Fibroblast of skin of back (primary cell): ENCODE measurements at places on chromosomes 7 and 10.

GRCh38 chr10:71247804-71248203 is 35.4 kb downstream of the UNC5B start:
- DNase-seq: no peak

- DNase-seq: no peak
These were observed 34.1 kb downstream of the SH2B2 start for GRCh38 chr7:102320601-102321350.

- DNase-seq: no peak
These were observed 107.0 kb upstream of the PALS2 start for GRCh38 chr7:24466168-24466768.

GRCh38 chr7:21192657-21193056 is 235.2 kb upstream of the SP4 start:
- no peak for DNase-seq

- DNase-seq: no peak
These were observed 84.4 kb downstream of the OTUD1 start for GRCh38 chr10:23523251-23523650.

DNA sequence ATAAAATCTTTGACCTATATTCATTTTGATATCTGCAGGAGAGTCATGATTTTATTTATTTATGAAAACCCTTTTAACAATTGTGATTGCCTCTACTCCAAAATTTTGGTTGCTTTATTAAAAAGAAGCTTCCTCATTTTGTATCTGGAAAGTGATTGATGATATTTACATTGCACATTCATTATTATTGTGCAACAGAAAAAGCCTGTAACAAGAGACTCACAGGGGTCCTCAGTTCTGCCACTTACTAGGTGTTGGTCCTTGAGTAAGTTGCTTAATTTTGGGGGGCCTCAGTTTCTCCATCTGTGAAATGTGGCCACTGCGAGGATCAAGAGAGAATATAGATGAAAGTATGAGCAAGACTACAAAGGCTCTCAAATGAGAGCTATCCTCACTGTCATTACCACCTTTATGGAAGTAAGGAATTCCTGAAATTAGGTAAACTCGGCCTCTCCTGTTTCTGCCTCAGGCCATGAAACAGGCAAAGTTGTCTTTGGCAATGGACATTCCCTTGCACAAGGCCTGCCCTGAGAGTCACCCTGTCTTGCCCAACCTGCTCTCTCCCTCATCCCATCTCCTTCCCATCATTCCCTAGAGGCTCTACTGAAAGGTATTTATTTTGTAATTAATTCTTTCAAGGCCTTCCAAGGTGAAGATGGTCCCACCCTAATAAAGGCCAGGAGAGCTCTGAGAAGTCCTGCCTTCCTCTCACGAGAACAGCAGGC is 66.1 kb upstream of the ABLIM1 start:
- no peak for DNase-seq

DNA sequence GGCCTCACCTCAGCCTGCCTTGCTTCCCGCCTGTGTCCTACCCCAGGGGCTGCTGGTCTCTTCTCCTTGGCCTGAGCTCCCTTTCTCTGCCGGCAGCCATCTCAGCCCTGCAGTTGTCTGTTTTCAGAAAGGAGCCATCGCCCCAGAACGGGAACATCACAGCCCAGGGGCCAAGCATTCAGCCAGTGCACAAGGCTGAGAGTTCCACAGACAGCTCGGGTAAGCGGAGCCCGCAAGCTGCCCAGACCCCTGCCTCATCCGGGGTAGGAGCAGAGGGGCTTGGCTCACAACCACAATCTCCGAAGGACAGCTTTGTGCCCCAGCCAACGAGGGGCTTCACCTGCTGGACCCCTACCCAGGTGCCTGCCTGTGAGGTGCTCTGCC is 5.3 kb upstream of the DEPP1 start:
- DNase-seq: no peak

- DNase-seq: peak; percentile 20
These were observed 46.7 kb downstream of the PKD1L1 start for GRCh38 chr7:47901542-47901941.

DNA sequence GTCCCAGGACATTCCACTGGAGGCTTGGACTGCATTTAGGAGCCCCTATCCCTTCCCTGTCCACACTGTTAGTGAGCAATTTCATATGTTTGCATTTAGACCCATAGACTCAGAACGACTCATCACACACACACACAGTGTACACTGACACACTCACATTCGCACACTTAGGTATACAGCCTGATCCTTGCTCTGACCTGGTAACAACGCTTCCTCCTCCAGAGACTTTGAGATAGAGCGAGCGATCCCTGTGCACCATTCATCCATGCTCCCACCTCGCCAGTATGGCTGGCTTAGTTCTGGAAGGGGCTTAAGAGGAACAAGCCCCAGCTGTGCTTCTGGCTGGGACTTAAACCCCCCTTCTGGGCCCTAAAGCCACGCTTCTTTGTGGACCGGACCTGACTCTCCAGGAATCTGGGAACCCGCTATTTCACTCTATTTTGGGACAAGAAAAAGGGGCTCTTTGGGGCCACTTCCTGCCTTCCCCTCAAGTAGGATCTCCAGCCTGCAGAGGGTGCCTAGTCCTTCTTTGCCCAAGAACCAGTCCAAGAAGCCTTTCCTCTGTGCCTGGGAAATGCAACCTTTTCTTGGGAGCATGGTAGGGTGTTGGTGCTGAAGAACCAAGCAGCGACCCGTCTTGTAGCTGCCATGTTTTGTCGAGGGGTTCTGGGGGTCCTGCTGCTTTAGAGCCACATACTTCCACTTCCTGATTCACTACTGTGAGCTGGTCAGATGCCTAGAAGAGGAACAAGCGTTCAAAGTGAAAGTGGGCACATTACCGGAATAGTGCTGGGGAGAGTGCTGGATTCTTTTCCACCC is 1.1 kb upstream of the HOXA13 start:
- DNase-seq: no peak

DNA sequence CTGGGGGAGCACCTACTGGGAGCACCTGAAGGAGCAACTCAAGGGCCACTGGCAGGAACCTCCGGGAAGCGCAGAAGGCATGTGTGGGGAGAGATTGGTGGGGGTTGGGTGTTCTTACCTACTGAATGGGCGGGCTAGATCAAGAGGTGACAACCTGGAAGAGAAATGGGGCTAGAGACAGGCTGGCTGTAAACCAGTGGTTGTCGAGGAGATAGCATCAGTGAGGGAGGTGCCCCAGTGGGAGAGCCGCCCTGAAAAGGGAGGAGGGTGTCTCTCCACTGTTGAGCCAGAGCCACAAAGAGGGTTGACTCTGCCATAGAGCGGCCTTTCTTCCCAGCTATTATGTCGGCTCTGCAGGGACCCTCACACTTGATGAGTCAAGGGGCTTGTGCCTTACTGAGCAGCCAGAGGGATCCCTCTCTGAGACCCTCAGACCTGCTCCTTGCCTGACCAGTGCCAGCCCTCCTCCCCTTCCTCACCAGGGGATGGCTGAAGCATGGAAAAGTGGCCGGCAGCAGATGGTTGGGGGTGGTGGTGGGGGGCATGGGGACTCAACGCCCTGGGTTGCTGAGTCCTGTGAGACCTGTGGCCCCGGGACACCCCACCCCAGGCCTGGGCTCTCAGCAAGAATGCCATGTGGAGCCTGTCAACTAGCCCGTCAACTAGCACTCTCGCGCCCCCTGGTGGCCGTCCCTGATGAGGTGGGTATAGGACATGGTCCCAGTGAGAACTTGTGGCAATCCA is 36.4 kb upstream of the PURB start:
- DNase-seq: peak; percentile 69

DNA sequence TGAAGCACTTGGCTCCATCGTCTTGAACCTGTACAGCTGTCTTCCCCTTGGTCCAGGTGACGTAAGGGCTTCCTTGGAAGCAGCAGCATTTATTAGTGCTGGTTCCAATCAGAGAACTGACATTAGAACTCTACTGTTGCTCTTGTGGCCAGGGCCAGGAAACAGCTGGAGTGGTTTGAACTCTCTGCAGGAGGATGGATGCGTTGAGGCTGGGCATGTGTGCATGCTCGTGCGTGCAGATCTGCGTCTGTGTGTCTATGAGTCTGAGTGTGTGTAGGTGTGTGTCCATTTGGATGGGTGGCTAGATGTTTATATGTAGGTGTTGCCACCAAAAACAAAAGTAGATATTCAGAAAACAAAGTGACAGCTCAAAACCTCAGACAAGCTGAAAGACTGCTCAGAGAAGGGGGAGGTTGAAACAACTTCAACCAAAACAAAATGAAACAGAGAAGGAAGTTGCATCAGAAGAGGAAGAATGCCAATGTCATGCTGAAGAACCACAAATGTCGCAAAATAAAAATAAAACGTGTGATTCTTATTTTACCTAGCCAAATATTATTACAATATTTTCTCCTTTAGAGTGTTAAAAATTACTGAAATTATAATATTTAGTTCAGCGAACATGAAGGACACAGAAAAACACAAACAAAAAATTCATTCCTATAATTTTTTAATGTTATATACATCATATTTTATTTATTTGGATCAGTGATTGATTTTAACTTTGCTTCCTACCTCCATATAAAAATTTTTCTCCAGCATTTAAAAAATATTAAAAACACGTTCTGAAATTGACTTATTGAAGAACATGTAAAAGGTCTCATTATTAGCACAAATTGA is 96.1 kb upstream of the MKLN1 start:
- peak; percentile 79 for DNase-seq

DNA sequence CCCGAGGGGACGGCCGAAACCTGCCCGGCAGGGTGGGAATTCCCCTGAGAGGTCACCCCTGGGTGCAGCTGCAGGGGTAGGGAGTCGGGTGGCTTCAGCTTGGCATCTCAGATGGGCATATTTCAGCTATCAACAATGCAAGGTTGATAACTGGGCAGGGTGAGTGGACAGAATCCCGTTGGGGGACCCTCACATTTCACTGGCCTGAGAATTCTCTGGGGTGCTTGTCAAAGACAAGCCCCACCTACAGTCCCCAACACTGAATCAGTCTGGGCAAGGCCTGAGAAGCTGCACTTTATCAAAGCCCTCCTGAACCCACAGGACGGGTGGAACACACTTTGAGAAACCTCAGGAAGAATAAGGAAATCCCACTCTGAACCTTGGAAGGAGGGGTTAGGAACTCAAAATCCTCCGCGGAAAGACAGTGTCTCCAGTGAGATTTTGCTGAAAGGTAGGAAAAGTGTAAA is 3.1 kb downstream of the RGS10 start:
- no peak for DNase-seq

GRCh38 chr10:35770817-35771355 is 128.8 kb upstream of the FZD8 start:
- DNase-seq: no peak

GRCh38 chr7:41892356-41893100 is 189.6 kb upstream of the INHBA start:
- DNase-seq: no peak

GRCh38 chr7:44266526-44266925 is 58.9 kb downstream of the CAMK2B start:
- no peak for DNase-seq

DNA sequence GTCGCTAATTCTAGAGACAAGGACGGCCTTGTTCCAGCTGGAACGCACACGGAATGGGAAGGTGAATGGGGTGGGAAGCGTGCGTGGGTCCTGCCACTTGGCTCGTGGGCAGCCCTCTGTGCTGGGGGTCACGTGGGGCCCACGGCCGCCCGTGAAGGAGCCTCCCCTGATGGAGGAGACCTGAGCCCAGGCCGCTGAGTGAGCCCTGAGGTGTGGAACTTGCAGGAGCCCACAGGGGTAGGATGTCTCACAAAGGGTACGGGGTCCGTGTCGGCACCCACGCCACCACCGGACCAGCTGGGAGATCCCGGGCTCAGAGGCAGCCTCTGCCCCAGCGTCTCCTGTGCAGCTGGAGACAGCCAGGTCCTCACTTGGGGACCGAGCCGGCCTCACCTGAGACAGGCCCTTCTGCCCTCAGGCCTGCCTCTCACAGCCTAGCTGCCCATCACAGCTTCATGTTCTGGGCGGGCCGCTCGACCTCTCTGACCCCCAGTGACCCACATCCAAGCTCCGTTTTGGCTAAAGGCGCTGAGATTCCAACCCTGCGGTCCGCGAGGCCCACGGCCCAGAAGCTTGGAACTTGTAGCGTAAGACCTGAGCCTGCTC is 84.8 kb downstream of the FOXL3 start:
- no peak for DNase-seq

DNA sequence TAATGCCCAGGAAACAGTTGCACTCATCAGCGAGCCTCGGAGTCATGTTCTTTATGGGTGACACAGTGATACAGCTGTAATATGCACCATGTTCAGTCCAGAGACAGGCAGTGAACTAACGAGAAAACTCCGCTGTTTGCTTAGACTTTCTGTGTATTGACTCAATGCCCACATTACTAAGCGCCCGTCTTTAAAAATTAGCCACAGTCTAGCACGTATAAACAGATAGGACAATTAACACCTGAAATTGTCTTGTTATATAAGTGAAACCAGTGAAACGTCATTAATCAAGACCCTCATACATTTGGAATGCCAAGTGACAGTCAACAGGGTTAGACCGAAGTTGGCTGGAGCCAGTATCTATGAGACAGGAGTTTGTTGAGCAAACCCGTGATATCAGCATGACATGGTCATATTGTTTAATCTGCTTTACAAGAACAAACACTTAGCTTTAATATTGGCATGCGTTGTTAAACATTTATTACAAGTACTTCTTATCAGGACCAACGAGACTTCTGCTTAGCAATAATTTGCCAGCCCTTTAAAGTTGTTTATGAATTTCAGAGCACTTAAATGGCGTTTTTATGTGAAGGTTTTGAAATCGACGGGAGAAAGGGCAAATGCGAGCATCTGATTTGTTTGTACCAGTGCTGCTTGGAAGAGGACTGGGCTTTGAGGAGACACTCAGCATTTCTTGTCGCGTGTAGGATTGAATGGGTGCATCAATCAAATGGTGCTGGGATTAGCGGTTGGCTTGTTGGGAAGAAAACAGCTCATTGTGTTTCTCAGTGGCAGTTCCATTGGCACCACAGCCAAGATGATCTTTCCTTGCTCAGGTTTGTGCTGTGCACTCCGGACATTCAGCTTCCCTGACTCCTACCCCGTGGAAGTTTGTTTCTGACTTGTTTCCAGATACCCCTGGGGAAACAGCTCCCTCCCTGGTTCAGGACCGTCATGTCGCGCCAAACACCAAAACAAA is 56.3 kb downstream of the CAMK1D start:
- no peak for DNase-seq

DNA sequence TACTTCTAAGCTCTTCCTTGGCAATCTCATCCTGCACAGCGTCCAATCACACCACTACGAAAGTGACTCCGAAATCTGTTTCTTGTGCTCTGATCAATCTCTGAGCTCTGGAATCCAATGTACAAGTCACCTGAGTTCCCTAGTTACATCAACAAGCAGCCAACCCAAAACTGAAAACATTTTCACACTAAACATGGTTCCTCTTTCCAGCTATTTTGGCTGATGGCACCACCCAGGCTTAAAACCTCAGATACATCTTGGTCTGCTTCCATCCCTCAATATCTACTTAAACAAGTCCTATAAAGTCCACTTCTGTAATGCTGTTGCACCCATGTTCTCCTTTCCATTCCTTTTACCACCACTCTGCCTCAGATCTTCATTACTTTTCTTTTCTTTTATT is 3.6 kb downstream of the BLOC1S2 start:
- no peak for DNase-seq

- no peak for DNase-seq
These were observed 53.4 kb upstream of the CALN1 start for GRCh38 chr7:72465521-72465920.

- no peak for DNase-seq
These were observed 218.6 kb downstream of the CELF2 start for GRCh38 chr10:11236234-11236633.
